ENCODE measurements at places on chromosomes 1 and 21. TPM values are rescaled to one million over a fixed set of nuclear protein-coding genes. Genes with fewer than 3 reads are reported as not detected.
A peak's percentile ranks its signal among the peaks of the same experiment; 100 is the strongest.

LAD1 gene
- not detected for total RNA-seq

SERINC2 gene
- 0.32 TPM for total RNA-seq

TCHHL1 gene
- not detected for total RNA-seq

UFC1 gene
- total RNA-seq, result 98.4 TPM

AHDC1 gene
- total RNA-seq, result 15.8 TPM

DNA sequence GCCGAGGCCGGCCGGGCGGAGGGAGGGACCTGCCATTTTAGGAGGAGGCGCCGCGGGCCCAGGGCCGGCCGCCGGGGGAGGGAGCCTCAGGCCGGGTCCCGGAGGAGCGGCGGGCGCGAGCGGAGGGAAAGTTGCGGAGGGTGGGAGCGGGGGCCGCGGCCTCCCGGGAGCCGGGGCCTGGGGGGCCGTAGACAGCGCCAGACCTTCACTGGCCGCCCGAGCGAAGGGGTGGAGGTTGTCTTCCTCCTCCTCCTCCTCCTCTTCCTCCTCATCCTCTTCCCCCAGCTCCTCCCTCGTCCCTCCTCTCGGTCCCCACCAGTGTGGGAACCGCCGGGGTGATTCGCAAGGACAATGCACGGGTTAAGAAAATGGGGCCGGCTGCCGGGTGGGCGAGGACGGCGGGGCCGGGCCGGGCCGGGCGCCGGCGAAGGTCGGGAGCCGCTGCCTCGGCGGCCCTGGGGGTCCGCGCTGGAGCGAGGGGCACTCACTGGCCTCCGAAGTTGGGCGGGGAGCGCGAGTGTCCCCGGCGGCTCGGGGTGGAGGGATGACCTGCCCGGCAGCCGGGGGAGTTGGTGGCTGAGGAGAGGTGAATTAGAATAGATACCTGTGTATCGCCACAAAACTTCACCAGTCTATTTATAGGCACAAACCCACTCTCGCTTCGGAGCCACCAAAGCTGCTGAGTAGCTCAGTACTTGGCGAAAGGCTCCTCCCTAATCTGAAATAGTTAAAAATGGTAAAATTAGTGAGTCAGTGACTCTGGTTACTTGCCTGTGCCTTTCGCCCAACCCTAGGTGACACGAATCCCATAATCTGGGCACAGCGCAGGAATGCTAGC is 1.3 kb downstream of the DYRK1A start:
- peaks cover 11% of the 10 kb centered on the region for H3K36me3 ChIP-seq
- H3K27me3 ChIP-seq, result no peaks in the 10 kb centered on the region
- peak; percentile 66 for DNase-seq
- H3K4me1 ChIP-seq, result peaks cover 45% of the 10 kb centered on the region

DNA sequence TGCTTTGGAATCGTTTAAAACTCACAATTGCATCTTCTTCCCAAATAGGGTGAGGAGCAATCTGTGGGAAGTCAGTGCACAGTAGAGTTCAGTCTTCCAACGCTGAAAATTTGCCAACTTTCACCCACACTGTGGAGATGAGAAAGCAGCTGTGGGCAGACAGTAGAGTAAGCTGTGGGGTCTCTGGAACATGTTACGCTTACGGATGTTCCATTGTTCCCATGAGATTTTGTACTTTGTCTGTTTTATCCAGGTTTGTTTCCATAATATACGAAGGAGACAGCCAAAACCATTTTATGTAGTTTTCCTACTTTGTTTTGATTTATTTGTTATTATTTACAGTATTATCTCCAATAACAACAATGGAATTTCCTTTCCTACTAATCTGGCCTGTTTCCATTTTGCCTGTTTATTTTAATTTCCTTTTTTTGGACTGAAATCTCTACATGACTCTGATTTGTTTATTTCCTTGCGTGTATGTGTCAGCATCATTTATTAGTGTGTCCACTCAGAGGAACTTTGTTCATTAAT is 65.1 kb upstream of the RGL1 start:
- DNase-seq, result no peak
- no peak overlapping the region for H3K4me3 ChIP-seq
- peaks cover 5% of the 10 kb centered on the region for H3K27me3 ChIP-seq
- no peak overlapping the region for H3K27ac ChIP-seq
- no peaks in the 10 kb centered on the region for H3K4me1 ChIP-seq

GRCh38 chr1:41715441-41716095 is 203.2 kb downstream of the HIVEP3 start:
- peak overlapping the region; percentile 21 for H3K27ac ChIP-seq
- no peaks in the 10 kb centered on the region for H3K27me3 ChIP-seq
- DNase-seq, result no peak
- H3K36me3 ChIP-seq, result no peaks in the 10 kb centered on the region

- no peaks in the 10 kb centered on the region for H3K36me3 ChIP-seq
- H3K4me3 ChIP-seq, result no peak overlapping the region
- H3K27me3 ChIP-seq, result no peaks in the 10 kb centered on the region
- H3K27ac ChIP-seq, result no peak overlapping the region
- DNase-seq, result no peak
- no peaks in the 10 kb centered on the region for H3K4me1 ChIP-seq
Observed at GRCh38 chr21:45859762-45860357, 121.7 kb upstream of the COL6A1 start.

GRCh38 chr21:37389456-37389855 is 22.9 kb downstream of the DYRK1A start:
- H3K36me3 ChIP-seq, result peaks cover 14% of the 10 kb centered on the region
- H3K27ac ChIP-seq, result no peak overlapping the region
- no peak overlapping the region for H3K4me3 ChIP-seq
- peaks cover 49% of the 10 kb centered on the region for H3K4me1 ChIP-seq

- no peak overlapping the region for H3K27ac ChIP-seq
- H3K4me3 ChIP-seq, result no peak overlapping the region
- H3K27me3 ChIP-seq, result peaks cover 38% of the 10 kb centered on the region
- DNase-seq, result peak; percentile 38
- H3K4me1 ChIP-seq, result peaks cover 7% of the 10 kb centered on the region
Observed at GRCh38 chr1:24872061-24872850, 57.8 kb downstream of the RUNX3 start.

GRCh38 chr1:153515504-153516394 is 20.0 kb downstream of the S100A6 start:
- DNase-seq, result no peak
- H3K4me3 ChIP-seq, result no peak overlapping the region
- H3K36me3 ChIP-seq, result no peaks in the 10 kb centered on the region
- H3K27ac ChIP-seq, result no peak overlapping the region
- no peaks in the 10 kb centered on the region for H3K27me3 ChIP-seq

All from activated CD8-positive, alpha-beta memory T cell treated with anti-CD3 and anti-CD28 coated beads, Interleukin-2, amount 10 ng/mL, durations not matched to agents 7 days and 5 days (primary cell).